ENCODE measurements at places on chromosomes 13 and 19.

GRCh38 chr19:441213-441836 is 19.5 kb downstream of the SHC2 start:
- no peak for DNase-seq

DNA sequence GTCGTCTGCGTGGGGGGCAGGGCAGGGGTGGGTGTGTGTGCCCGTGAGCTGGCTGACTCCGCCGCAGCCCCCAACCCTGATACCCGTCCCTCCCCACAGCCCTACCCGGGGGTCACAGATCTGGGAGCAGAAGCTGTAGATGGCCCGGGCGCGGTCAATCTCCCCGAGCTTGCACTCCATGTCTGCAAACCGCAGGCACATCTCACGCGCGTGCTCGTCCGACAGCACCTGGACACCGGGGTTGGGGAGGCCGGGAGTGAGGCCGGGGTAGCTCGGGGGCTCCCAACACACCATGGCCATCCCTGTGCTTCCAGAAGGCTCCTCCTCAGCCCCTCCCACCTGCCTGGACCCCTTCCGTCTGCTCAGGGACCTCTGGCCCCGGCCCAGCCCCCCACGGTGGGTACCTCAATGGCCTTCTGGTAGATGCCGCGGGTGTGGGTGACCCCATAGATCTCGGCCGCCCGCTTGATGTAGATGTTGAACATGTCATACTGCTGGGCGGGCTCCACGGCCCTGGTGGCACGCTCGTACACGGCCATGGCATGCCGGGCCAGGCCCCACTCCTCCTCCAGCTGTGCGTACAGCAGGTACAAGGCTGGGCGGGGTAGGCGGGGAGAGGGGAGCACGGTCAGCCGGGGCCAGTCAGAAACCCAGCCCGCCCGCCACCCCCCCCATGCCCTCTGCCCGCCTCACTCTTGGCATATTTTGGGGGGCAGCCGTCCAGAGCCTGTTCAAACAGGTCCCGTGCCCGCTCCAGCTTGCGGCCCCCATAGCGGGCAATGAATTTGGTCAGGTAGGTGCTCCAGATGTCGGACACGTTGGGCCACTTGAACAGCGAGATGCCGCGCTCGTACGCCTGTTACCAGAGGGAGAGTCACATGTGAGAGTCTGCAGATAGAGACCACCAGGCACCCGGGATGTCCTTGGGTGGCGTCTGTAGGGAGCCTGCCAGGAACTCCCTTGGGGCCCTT is 8.6 kb downstream of the XAB2 start:
- no peak for DNase-seq

- DNase-seq, result peak; percentile 71
Observed at GRCh38 chr19:55116232-55116858, 1.1 kb downstream of the PPP1R12C start.

DNA sequence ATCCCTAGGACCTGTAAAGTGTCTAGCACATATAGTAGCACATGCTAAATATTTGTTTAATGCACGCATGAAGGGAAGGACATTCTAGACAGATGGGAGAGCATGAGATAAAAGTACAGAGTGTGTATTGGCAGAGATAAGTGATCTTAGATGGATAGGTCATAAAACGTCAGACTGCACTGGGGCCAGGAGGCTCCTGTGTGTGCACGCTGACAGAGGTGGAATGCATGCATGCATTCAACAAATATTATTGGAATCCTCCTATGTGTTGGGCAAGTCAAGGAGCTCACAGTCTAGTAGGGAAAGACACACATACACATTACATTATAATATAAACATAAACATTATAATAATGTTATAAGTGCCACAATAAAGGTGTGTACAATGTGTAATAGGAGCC is 73.3 kb downstream of the FGF9 start:
- no peak for DNase-seq

DNA sequence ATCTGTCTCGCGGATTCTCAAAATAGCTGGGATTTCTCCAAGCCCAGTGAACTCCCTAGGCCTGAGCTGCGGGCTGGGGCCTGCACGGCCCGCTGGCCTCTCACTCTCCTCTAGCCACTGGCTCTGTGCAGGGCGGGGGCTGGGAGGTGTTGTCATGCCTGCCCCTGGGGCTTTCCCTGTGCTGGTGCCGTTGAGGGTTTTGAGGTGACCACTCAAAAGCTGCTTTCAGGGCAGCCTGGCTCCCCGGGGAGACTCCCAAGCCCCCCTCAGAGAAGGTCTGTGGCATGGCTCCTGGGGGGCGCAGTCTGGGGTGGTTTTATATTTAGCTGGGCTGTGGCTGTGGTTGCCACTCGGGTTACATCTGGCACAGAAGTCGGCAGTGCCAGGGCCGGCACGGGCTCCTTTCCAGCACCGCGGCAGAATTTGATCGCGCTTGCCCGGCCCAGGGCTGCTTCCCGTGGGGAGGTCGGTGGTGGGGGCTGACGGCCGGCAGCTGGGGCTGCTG is 10.0 kb downstream of the NDUFB7 start:
- DNase-seq, result no peak

DNA sequence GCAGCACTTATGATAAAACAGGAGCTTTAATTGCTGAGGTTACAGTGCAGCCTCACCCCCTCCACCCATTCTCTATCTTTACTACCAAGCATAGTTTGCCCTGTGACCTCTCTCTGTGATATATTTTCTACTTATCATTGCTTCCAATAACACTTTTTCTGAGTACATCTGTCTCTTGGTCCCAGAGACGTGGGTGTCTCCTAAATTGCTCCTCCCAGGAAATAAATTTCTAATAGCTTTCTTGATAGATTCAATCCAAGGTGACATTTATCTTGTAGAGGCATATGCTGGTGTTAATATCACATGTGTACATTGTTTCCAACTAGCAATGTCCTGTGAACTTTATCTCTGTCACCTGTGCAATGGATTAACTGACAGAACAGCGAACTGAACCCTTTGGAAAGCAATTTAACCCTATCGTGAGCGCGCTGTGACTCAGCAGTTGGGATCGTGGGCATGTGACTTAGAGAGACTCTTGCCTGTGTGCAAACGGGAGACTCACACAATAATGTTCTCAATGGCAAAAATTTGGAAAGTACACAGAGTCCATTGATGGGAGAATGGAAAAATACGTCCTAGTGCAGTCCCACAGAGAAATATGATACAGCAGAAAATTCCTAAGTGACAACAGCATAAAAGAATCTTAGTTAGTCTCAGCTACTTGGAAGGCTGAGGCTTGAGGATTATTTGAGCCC is 7.0 kb upstream of the MAP2K2 start:
- no peak for DNase-seq

DNA sequence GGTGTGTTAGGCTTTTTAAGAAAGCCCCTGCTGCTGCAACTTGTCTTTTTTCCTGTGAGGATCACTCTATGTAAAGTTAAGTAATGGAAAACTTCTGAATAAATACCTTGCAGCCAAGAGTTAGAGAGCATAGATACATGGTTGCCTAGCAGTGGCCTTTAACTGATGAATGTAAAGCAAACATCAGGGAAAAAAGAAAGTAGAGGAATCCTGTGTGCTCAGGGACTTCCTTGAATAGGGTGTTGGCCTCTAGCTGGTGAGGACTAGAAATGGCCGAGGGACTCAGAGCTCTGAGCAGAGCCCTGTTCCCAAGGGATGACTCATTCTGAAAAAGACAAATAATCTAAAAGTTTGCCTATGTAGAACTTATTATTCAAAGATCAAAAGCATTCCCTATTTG is 135.7 kb downstream of the MIPEP start:
- no peak for DNase-seq

DNA sequence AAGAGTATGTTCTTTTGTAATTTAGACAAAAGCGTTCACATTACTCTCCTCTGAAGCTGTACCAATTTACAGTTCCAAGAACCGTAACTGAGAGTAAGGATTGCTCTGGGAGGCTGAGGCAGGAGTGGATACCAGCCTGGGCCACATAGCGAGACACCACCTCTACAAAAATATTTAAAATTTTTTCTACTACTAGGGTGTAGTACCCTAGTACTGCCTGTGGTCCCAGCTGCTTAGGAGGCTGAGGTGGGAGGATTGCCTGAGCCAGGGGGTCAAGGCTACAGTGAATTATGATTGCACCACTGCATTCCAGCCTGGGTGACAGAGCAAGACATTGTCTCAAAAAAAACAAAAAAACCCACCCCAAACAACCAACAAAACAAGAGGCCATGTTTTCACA is 12.1 kb upstream of the CYP2A6 start:
- DNase-seq, result no peak

DNA sequence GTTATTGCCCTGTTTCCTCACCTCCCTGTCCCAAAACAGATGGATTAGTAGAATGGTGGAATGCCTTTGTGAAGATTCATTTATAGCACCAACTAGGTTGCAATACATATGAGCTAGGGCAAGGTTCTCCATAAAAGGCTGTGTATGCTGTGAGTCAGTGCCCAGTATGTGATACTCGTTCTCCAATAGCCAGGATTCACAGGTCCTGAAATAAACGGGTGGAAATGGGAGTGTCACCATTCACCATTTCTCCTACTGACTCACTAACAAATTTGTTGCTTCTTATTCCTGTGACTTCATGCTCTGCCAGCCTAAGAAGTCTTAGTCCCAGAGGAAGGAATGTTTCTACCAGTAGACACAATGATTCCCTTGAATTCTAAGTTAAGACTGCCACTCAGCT is 1745.4 kb downstream of the SLITRK1 start:
- DNase-seq, result no peak

- no peak for DNase-seq
Observed at GRCh38 chr13:111634410-111634809, 314.0 kb downstream of the TEX29 start.

GRCh38 chr19:11659612-11660011 is 62.3 kb downstream of the ZNF627 start:
- DNase-seq, result no peak

DNA sequence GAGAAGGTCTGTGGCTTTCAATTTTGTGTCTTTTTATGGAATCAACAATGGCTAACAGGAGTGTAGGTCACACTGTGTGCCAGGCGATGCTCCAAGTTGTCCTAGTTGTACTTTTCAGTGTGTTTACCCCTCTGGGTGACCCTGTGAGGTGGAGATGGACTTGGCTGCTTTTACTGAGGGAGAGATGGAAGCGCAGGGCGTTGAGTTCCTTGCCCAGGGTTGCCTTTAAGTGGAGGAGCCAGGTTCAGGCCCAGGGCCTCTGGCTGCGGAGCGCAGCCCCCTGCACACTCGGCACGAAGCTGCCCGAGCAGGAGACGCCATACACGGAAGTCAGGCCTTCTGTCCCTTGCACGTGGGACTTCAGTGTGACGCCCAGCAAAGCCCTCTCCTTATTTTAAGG is 112.8 kb downstream of the RAB20 start:
- no peak for DNase-seq

- DNase-seq, result no peak
Observed at GRCh38 chr13:95982144-95982543, 71.1 kb downstream of the UGGT2 start.

GRCh38 chr13:98293570-98294142 is 116.6 kb upstream of the RNF113B start:
- DNase-seq, result no peak

- DNase-seq, result no peak
Observed at GRCh38 chr13:27016875-27017274, 154.7 kb downstream of the USP12 start.

DNA sequence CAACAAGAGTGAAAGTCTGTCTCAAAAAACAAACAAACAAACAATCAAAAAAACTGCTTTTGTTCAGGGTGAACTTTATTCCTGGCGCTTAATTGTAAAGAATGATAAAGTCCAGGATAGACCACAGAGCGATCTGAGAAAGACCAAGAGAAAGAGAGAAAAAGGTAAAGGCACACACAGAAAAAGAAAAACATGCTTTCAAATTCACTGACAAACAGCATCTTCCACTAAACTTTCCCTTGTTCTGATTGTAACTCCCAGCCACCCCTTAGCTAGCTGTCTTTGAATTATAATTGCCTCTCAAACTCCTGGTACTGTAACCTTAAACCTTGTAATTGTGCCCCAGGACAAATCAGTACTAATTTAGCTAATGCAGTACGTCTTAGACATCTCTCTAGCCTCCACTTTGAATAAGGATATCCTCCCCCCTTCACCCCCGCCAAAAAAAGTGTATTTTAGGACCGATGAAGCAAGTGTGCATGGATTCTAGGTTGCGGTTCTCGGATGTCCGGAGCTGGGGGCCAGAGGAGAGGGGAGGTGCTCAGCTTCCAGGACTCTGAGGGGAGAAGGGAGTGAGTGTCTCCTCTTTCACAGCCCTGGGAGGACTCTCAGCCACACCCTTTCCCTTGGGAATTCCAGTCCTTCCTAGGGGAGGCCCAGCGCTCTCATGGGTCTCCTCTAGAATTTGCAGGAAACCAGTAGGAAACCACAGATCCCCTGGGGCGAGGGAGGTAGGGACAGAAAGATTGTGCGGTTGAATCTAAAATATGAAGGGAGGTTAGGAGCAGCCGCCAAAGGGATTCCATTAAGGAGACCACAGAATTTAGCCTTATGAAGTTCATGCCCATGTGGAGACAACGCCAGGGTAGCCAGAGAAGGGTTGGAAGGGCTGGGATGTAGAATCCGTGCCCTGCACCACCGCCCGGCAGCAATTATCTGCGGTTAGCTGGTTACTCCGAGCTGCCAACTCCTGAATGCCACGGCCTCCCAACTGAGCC is 19.7 kb downstream of the ZNF536 start:
- DNase-seq, result no peak

DNA sequence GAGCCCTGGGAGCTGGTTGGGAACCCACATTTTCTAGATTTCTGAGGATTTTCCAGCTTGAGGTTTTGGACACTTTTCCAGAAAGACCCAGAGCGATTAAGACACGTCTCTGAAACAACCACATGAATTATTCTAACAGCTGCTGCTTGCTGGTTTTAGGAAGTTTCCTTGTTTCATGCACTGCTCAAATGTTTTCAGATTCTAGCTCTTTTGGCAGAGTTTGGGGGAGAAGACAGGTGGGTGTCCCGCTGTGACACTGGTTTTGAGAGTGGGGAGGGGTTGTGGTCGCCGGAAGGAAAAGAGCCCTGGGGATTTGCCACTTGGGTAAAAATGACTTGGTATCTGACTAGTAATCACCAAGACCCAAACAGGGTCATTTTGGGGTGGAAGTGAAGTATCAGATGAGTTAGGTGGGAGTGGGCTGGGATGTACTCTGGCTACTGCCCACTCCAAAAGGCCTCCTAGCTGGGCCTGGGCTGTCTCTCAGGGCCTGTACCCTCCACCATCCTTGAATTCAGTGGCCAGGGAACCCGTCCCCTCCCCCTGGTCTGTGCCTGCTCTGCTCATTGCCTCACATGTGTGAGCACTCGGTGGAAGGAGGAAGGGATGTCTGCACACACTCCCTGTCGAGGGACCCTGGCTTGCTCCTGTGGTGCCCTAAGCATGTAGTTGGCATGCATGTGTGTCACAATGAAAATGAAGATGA is 13.2 kb downstream of the GATAD2A start:
- DNase-seq, result peak; percentile 27

GRCh38 chr19:14901675-14902260 is 15.8 kb upstream of the OR7A17 start:
- no peak for DNase-seq

All from DND-41 (cell line).